ENCODE measurements at places on chromosomes 5 and 9.

- DNase-seq, result peak; percentile 90
Measured at GRCh38 chr5:32814620-32815019, 103.5 kb downstream of the NPR3 start.

DNA sequence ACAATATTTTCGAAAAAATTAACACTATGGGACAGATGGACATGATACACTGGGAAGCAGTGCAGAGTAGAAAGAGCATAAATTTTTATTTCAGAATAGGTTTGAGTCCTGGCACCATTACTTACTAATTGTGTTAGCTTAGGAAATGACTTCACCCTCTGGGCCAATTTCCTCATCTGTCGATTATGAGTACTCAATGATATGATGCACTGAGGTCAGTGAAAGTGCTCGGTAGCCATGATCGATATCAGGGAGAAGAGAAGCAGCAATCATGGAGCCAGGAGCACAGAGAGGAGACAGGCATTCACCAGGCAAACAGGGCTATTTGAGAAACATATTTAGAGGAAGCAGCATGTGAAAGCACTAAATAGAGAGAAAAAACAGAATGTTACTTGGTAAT is 29.4 kb downstream of the NR6A1 start:
- no peak for DNase-seq

GRCh38 chr9:7095058-7095457 is 337.3 kb downstream of the KDM4C start:
- no peak for DNase-seq

- DNase-seq, result no peak
Measured at GRCh38 chr9:89183146-89183545, 4.5 kb upstream of the SHC3 start.

GRCh38 chr5:131792896-131793295 is 3.9 kb downstream of the FNIP1 start:
- no peak for DNase-seq

- no peak for DNase-seq
Measured at GRCh38 chr5:74279244-74279643, 361.3 kb downstream of the ENC1 start.

DNA sequence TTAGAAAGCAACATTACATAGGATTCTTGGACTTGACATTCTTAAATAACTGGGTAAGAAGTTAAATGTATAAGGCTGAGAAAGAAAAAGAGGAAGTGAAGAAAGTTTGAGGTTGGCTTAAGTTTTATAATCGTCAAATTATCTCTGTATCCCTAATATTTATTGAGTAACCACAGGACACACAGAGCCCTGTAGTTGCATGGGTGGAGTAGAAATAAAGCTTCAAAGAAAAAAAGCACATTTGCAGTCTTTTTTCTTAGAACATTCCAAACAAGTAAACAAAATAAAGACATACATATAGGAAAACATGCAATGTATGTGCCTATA is 137.0 kb downstream of the CCDC192 start:
- DNase-seq, result no peak

GRCh38 chr9:96420468-96421219 is 2.5 kb upstream of the ZNF367 start:
- DNase-seq, result peak; percentile 97

GRCh38 chr9:12604164-12604821 is 88.9 kb upstream of the TYRP1 start:
- no peak for DNase-seq

- peak; percentile 72 for DNase-seq
Measured at GRCh38 chr9:110579034-110579861, at the start of gene SVEP1. Gene SVEP1, minus strand, starts transcription at chr9:110579741. Its CDS starts 198 bp downstream, at chr9:110579543.

DNA sequence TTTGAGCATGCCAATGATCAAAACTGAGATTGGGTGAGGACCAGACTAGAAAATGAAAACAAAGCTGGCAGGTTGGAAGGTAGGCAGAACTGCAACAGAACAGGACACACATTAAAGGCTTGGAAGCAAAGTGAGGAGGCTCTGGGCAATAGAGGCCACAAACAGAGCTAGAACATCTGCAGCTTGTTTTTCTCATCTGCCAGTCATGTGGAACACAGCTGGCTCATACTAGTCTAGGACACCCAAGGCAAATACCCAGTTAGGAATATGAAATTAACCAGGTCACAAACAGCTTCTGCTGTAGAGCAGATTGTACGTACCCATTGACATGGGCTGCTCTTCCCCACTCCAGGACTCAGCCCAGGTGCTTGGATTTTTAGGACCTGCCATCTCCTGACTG is 61.7 kb downstream of the SPEF2 start:
- peak; percentile 15 for DNase-seq

- DNase-seq, result no peak
Measured at GRCh38 chr5:4244306-4244705, 648.7 kb downstream of the IRX1 start.

- DNase-seq, result peak; percentile 58
Measured at GRCh38 chr9:114621975-114622609, 11.0 kb downstream of the TMEM268 start.

- no peak for DNase-seq
Measured at GRCh38 chr9:88803546-88804253, 187.6 kb upstream of the S1PR3 start.

GRCh38 chr9:101508211-101508610 is 25.4 kb upstream of the RNF20 start:
- DNase-seq, result no peak

DNA sequence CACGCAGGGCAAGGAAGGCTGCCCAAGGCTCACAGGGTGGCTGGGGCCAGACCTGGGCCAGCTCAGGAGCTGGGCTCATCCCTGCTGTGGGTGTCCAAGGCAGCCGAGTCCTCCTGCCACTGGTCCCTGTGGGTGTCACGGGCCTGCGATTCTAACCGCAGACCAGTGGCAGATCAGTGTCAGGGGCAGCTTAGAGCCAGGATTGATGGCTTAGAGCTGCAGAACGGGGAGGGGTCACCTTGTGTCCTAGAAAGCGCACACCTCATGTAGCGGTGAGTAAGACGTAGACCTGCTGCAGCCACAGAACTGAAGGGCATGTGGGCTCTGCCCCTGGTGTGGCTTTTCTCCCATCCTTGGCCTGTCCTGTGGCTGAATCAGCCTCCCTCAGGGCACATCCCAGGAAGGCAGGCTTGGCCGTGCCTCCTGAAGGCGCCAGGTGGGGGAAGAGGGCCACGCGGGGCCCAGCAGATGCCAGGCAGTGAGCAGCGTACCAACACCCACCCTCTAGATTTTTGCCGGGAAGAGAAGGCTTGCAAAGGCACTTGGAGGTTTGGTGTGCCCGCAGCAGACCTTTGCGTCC is 78.3 kb upstream of the FCN2 start:
- DNase-seq, result no peak

DNA sequence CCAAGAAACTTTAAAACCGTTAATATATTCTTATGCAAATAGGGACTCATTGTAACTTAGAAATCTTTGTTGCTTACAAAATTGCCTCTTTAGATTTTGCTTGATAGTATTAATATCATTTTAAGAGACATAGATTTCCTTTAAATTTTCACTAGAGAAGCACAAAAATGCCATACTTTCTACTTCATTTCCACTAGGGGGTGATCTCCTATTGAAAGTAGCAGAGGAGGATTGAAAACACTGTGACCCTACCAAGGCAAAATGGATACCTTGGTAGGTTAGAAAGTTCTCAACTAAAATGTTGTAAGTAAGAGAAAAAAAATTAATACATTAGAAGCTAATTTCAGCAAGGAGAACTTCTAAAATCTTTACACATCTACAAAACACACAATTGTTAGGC is 204.9 kb downstream of the CHSY3 start:
- DNase-seq, result peak; percentile 43
